Neural progenitor cell (in vitro differentiated cells): ENCODE measurements at places on chromosomes 1 and 21. TPM values are rescaled to one million over a fixed set of nuclear protein-coding genes. Genes with fewer than 3 reads are reported as not detected.

DNA sequence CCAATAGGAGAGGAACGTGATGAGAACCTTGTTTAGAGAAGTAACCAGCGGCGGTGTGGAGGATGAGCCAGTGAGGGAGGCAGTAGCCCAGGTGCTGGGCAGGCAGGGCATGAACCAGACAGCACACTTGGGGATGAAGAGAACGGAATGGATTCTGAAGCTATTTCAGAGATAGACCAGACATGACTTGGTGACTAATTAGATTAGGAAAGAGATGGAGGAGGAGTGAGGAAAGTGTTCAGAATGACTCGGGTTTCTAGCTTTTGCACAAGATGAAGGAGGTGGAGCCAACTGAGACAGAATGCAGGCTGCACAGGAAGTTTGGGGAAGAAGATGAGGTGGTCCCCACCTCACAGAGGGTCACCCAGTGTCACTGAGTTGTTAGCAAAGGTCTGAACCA, 5.1 kb downstream of the PEF1 start:
- DNase-seq = no peak

DNA sequence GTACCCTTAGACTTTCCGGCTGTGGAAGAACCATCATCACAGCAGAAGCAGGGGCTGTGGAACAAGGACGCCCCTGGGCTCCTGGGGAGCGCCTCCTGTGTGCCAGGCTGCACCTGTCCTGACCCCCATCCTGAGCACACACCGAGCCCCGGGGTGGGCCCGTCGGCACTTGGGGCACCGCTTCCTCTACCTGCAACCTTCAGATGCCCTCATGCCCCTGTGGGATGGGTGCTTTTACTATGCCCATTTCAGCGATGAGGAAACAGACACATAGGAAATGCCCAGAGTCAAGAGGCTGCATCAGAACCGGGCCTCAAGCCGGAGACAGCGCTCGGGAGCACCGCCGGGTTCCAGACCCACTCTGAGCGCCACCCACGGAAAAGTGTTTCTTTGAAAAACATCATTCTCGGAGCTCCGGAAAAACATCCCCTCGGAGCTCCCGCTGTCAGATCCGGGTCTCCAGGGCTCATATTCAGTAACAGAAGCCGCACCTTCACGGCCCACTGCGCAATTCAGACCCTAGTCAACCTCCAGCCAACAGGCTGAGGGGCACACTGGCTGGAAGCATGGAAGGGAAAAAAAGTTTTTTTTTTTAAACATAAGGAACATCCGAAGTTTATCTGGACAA, 8.0 kb downstream of the TPRG1L start:
- no peak for DNase-seq

DNA sequence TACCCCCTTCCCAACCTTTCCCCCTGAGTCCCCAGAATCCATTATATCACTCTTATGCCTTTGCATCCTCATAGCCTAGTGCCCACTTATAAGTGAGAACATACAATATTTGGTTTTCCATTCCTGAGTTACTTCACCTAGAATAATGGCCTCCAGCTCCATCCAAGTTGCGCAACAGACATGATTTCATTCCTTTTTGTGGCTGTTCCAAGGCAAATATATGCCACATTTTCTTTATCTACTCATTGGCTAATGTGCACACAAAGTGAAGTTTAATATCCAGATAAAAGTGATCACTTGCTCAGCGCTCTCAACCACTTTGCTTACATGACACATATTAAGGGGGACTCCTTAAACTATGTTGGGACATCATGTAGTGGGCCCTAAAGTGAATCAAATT, 72.4 kb upstream of the TIAM1 start:
- DNase-seq = no peak

VSIG8 gene
- not detected in 2 replicates for total RNA-seq

- no peak for DNase-seq
Observed at GRCh38 chr1:116334868-116335635, 38.0 kb upstream of the ATP1A1 start.

OR2T11 gene
- total RNA-seq = not detected in 2 replicates

DNA sequence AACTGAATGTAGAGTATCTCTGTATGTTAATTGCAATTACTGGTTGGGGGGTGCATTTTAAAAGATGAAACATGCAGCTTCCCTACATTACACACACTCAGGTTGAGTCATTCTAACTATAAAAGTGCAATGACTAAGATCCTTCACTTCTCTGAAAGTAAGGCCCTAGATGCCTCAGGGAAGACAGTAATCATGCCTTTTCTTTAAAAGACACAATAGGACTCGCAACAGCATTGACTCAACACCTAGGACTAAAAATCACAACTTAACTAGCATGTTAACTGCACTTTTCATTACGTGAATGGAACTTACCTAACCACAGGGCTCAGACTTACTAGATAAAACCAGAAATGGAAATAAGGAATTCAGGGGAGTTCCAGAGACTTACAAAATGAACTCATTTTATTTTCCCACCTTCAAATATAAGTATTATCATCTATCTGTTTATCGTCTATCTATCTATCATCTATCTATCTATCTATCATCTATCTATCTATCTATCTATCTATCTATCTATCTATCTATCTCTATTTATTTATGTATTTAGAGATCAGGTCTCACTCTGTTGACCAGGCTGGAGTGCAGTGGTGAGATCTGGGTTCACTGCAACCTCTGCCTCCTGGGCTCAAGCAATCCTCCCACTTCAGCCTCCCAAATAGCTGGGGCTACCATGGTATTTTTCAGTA, 47.8 kb downstream of the CHML start:
- no peak for DNase-seq

GRCh38 chr1:221477252-221477651, 264.6 kb downstream of the DUSP10 start:
- DNase-seq = no peak

GRCh38 chr21:41965045-41965444, 11.2 kb upstream of the C2CD2 start:
- DNase-seq = no peak

DNA sequence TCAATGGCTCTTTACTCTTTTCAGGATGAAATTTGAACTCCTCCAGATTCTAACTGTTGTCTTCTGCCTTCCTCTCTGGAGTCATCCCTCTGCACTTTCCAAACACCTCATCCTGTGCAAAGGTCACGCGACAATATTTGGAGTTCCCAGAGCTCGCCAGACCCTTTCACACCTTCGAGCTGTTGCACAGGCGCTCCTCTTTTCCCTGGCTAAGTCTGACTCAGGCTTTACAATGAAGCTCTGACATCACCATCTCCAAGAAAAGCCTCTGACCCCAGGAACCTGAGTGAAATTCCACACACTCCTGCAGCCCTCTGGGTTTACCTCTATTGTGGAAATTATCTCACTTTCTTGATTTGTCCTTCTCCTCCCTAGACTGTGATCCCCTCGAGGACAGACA, 270.3 kb downstream of the RGS7 start:
- DNase-seq = no peak

- DNase-seq = no peak
Observed at GRCh38 chr1:66371233-66372005, 162.5 kb upstream of the SGIP1 start.

BGLAP gene
- total RNA-seq = 0.22 and 0.40 TPM in 2 replicates

RAP1GAP gene
- 2.6 and 3.9 TPM in 2 replicates for total RNA-seq
